ENCODE measurements at places on chromosomes 3 and 15.

DNA sequence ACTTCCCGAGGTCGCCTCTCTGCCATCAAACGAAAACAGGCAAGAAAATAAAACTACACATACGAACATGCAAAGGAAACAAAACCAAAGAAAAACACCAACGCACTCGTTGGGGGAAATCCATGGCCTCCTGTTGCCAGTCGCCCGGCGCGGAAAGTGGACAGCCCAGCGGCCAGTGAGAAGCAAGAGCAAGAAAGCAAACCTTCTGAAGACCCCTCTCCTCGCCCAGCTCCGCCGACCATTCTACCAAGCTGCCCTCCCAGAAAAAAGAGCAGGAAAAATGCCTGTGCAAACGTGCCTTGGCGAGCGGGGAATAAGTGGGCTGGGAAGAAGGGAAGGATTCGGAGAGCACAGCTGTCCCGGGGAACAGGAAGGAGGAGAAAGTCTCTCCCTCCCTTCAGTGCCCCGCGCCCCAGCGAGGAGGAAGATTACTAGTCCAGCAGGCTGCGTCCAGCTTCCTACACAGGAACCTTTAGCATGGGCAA, 802 bp upstream of the NECTIN3 start:
- DNase-seq, result peak; percentile 76

DNA sequence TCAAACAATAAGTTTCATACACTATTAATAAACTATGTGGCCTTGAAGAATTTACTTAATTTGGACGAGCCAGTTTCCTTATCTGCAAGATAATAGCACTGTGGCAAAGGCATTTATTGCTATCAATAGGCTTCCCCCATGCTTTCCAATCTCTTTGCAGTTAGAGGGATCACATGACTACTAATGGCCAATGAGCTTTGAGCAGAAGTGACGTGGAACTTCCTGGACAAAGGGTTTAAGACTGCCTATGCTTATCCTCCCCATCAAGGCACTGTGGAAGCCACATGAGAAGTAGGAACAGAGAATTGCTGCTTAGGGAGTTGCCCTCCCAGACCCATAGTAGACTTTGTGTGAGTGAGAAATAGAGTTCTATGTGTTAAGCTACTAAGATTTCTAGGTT, 16.7 kb upstream of the ZMAT3 start:
- DNase-seq, result no peak

- no peak for DNase-seq
Observed at GRCh38 chr3:177464392-177465256, 267.3 kb upstream of the TBL1XR1 start.

- DNase-seq, result no peak
Observed at GRCh38 chr3:174541708-174542315, 317.3 kb upstream of the NAALADL2 start.

DNA sequence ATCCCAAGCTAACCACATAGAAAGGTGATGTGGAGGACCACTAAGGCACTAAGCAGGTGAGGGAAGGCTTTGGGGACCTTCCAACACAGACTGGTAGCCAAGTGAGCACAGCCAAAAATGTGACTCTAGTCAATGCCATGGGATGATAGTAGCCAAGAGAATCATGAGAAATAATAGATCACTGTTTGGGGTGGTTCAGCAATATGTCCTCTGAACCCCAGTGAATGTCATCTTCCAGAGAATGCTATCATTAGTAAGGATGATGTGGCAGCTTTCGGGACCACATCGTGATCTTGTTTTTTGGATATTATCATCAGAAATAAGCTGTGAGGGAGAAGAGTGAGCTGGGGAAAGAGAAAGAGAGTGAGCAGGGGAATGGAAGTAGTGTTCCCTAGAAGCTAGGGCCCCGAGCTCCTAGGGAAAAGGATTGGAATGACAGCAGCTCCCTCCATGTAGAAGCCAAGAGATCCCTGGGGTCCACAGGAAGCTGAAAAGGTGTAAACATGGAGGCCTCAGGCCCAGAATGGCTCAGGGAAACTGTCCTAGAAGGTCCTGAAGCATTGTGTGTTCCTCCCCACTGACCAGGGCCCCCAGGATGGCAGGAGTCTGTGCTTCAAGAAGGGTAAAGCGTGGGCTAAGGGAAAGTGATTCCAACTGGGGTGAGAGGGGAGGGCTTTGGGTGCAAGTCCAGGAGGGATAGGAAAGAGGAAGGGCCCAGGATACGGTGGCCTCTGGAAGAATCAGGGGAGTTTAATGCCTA, 56.6 kb upstream of the KLF13 start:
- DNase-seq, result no peak

DNA sequence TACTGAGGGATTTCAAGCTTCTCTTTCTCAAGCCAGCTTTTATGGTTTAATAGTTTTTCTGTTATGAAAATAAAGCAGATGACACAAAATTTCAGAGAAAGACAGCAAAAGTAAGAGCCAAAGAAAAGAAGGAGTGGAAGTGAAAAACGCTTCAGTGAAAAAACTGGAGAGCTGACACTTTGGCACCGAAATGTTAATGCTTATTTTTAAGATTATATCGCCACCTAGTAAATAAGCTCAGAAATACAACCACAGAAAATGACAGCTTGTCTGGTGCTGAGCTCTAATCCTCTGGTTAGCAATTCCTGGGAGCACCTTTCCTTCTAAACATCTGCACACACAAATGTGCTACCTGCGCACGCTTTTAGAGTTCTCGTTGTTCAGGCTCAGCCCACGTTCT, 101.6 kb downstream of the ZPLD1 start:
- DNase-seq, result peak; percentile 87

- DNase-seq, result no peak
Observed at GRCh38 chr15:79522656-79523055, 90.5 kb downstream of the MINAR1 start.

DNA sequence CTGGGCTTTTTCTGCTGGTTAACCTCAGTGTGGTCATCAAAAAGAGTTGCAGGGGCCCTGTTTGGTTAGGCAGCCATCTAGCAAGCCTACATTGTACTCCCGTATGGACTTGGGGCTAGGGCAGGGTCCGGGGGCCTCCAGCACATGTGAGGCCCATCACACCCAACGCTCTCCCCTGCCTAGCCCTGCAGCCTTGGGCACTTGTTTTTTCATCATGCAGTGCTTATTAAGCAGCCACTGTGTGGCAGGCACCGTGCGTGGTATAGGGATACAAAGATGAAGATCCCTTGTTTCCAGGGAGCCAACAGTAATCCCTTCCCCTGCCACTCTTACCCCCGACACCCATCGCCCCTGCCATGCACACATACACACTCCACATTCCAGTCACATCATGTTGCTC, 14.2 kb downstream of the MRAS start:
- DNase-seq, result no peak

GRCh38 chr3:197496746-197497125, 59.0 kb downstream of the BDH1 start:
- DNase-seq, result no peak

DNA sequence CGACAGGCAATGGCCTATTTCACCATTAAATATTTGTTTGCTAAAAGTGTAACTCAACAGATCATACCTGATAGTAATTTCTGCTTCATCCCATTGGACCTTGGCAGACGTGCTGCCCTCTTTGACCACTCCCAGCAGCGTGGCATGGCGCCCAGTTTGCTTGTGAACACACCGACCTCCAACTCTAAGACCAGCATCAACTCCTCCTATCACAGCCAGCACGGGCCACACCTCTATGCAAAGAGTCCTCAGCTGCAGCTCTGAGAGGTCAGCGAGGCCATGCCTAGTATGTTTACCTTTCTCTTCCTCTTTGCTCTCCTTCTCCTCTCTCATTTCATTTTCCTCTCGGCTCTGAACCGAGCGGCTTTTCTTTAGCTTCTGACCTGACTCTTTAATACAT, 80.6 kb downstream of the FBXL22 start:
- no peak for DNase-seq

DNA sequence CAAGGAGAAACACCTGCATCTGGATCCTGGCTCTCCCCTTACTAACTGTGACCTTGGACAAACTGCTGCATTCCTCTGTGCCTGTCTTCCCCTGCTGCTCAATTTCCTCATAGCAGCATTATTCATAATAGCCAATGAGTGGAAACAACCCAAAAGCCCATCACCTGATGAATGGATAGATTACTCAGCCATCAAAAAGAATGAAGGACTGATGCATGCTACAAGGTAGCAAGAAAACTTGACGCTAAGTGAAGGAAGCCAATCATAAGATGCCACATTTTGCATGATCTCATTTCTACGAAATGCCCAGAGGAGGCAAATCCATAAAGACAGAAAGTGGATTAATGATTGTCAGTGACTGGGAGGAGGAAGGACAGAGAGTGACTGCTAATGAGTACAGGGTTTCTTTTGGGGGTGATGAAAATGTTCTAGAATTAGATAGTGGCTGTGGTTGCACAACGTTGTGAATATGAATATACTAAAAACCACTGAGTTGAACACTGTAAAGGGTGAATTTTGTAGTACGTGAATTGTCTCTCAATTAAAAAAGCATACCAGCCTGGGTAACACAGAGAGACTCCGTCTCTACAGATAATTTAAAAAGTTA, 11.2 kb downstream of the IGDCC4 start:
- no peak for DNase-seq

GRCh38 chr3:98323425-98323824, 30.2 kb upstream of the OR5K4 start:
- DNase-seq, result no peak

DNA sequence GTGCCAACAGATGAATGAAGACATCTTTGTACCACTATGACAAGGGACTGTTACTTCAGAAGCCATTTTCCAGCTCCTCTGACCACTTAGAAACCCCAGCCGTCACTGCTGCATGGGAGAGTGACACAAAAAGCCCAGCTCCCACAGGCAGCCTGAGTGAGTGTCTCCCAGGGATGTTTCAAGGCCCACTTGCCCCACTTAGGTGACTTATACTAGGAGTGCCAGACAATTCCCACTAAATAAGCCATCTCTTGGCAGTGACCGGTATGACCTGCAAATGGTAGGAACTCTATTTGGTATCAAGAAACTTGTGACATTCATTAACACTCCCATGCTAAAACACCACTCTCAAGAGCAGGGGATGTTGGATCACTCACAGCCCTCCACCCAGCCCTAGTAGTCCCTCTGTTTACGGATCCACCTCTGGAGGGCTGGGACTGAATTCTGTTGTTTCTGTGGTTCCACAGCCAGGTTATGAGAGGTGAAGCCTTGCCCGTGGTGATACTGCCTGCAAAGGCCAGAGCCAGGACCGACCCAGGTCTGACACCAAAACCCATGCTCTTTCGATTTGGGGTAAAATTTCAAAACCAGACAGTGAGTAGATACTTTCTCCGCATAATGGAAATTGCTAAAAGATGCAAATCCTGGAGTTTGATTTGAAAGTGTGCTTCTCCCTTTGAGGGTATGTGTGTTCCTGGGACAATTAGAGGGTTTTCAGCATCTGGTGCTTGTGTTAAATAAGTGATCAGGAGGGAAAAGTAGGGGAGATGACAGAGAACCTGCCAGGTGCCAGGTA, 14.5 kb downstream of the RBP1 start:
- no peak for DNase-seq

DNA sequence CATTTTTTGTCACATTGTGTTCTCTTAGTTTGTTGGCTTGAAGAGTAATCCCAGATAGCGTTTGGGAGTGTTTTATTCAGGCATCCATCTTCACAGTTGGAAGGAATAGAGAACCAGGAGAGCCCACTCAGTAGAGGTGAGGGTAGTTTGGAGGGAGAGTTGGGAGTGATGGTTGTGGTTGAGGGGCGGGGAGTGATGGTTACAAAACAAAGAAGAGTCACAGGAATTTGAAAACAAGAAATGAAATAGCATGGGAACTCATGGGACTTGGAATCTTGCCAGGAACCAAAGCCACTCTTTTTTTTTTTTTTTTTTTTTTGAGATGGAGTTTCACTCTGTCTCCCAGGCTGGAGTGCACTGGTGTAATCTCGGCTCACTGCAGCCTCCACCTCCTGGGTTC, 36.3 kb downstream of the DUT start:
- DNase-seq, result no peak

DNA sequence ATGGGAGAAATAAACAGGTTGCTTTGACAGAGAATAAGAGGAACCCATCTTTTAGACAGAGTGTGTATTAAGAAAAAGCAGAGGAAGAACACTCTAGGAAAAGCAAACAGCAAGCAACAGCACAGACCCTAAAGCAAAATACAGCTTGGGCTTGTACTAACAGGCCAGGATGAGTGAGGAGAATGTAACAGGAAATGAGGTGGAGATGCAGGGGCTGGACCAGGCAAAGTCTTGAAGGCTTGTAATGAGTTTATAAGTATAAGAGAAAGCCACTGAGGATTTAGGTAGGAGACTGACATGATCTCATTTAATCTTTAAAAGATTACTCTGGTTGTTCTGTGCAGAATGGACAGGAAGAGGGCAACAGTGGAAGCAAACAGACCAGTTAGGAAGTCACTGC, 4.9 kb downstream of the UBR1 start:
- DNase-seq, result no peak

GRCh38 chr3:10524799-10525301, 19.5 kb upstream of the ATP2B2 start:
- no peak for DNase-seq

GRCh38 chr3:177802151-177802900, 605.0 kb upstream of the TBL1XR1 start:
- no peak for DNase-seq

GRCh38 chr3:131960324-131960723, 74.5 kb downstream of the CPNE4 start:
- no peak for DNase-seq

DNA sequence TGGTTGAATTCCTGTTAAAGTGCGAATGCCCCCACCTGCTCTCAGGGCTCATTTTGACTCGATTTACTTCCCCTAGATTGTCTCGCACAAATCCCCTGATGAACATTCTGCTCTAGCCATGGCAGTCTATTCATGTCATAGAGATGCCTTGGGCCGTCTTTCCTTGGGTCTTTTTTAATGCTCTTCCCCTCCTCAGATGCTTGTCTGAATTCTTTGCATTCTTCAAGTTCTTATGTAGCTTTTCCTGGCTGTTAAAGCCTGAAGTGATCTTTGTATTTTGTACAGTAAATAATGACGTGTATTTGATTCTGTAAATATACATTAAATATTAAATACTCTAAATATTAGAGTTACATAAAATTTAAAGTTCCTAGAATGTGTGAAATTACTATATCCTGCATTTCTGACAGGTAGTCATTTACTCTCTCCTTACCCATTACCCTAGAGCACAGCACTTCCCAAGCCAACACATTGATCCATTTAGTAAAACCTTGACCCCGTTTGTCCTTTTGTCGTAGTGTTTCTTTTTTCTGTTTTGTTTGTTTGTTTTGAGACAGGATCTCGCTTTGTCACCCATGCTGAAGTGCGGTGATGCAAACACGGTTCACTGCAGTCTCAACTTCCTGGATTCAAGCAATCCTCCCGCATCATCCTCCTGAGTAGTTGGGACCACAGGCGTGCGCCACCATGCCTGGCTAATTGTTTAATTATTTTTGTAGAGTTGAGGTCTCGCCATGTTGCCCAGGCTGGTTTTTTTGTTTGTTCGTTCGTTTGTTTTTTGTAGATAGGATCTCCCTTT, 47.9 kb downstream of the YEATS2 start:
- no peak for DNase-seq

- DNase-seq, result peak; percentile 89
Observed at GRCh38 chr3:170815340-170815739, 54.7 kb downstream of the RPL22L1 start.
